ENCODE measurements at places on chromosomes 16 and 17. TPM values are rescaled to one million over a fixed set of nuclear protein-coding genes. Genes with fewer than 3 reads are reported as not detected.

GRCh38 chr17:49217651-49218413, 7.3 kb downstream of the ABI3 start:
- DNase-seq: peak; percentile 21
- peak overlapping the region; percentile 63 for H3K27ac ChIP-seq
- no peaks in the 10 kb centered on the region for H3K27me3 ChIP-seq
- H3K36me3 ChIP-seq: no peaks in the 10 kb centered on the region
- H3K4me3 ChIP-seq: no peak overlapping the region
- H3K4me1 ChIP-seq: peaks cover 61% of the 10 kb centered on the region

SPATA32 gene
- total RNA-seq: 0.20 TPM

GRCh38 chr16:77652399-77652798, 69.9 kb upstream of the NUDT7 start:
- no peaks in the 10 kb centered on the region for H3K27me3 ChIP-seq
- DNase-seq: no peak
- H3K4me1 ChIP-seq: no peaks in the 10 kb centered on the region
- H3K4me3 ChIP-seq: no peak overlapping the region
- no peak overlapping the region for H3K27ac ChIP-seq
- H3K36me3 ChIP-seq: no peaks in the 10 kb centered on the region

DNA sequence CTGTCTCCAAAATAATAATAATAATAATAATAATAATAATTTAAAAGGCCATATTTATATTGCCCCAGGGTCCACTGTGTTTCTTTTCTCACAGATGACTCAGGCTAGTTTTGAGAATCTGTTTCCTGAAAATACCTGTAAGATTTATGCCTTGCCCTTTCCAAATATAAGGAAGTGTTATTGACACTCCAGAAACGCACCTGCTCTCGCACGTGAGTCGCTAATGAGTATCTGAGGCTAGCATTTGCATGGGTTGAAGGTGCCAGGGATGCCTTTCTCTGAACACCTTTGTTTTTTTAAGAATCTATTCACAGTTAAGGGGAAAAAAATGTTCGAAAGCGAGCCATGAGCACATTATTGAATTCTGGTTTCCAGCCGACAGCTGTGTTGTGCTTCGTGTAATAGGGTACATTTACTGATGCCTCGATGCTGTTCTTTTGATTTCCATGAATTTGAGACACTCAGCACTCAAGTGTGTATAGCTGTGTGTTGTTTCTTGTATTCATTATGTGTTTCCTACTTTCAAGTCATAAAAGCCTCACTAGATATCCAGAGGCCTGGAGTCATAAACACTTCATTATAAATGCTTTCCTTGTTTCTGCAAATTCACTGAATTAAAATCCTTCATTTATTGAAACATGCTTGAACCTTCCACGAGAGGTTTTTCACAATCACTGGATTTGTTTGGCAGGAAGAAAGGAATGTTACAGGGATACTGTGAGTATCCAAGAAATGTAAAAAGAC, 45.0 kb upstream of the NOL11 start:
- H3K27me3 ChIP-seq: no peaks in the 10 kb centered on the region
- no peak overlapping the region for H3K27ac ChIP-seq
- H3K4me1 ChIP-seq: no peaks in the 10 kb centered on the region
- H3K36me3 ChIP-seq: peaks cover 22% of the 10 kb centered on the region

CNGB1 gene
- not detected for total RNA-seq

LGALS9B gene
- not detected for total RNA-seq

Measured in CD4-positive, CD25-positive, alpha-beta regulatory T cell (primary cell).